ENCODE measurements at places on chromosomes 13 and 19. TPM values are rescaled to one million over a fixed set of nuclear protein-coding genes. Genes with fewer than 3 reads are reported as not detected.

Gene ATP4A
- total RNA-seq: not detected

DNA sequence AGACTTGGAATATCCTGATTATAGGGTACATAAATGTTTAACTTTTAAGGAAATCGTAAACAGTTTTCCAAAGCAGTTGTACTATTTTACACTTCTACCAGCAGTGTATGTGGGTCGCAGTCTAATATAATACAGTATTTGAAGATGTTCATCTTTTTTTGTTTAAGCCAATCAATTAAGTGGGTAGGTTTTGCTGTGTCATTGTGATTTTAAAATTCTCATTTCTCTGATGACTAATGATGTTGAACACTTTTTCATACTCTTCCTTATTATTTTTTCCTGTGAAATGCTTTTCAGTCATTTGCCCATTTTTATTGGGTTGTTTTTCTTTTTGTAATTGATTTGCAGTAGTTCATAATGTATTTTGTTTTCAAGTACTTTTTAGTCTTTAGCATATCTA lies 2689.7 kb downstream of the PCDH9 start:
- no peak for DNase-seq

DNA sequence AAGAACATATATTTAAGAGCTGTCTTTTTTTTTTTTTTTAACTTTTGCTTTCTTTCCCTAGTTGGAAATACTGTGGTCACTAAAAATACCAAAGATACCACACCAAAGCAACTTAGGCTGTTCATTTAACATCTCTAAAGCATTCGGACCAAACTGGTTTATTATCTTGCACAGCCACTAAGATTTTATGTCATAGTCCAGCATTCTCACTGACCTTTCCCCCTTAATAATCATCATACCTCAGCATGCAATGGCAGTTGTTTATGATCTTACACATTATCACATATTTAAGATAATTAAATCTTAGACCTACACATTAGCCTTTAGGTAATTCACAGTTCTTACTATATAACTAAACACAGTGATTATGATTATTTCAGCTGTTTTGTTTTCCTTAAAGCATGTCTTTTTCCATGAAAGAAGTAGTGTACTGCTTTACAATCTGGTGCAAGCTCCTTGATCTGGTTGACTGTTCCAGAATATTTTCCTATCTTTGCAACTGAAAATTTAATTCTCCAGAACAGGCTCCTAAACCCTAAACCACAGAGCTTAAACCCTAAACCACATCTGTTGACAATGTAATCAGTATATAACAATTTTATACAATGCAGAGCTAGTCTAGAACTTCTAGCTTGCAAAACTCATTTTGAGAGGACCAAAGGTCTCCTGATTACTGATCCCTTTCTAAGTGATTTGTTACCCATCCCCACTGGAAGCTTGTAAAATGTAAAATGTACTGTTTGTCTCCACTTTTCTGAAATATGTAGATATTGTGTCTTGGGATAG lies 74.2 kb downstream of the CDK8 start:
- DNase-seq: no peak

Gene PSG3
- not detected for total RNA-seq

GRCh38 chr13:59770451-59770850 lies 393.3 kb downstream of the DIAPH3 start:
- no peak for DNase-seq

DNA sequence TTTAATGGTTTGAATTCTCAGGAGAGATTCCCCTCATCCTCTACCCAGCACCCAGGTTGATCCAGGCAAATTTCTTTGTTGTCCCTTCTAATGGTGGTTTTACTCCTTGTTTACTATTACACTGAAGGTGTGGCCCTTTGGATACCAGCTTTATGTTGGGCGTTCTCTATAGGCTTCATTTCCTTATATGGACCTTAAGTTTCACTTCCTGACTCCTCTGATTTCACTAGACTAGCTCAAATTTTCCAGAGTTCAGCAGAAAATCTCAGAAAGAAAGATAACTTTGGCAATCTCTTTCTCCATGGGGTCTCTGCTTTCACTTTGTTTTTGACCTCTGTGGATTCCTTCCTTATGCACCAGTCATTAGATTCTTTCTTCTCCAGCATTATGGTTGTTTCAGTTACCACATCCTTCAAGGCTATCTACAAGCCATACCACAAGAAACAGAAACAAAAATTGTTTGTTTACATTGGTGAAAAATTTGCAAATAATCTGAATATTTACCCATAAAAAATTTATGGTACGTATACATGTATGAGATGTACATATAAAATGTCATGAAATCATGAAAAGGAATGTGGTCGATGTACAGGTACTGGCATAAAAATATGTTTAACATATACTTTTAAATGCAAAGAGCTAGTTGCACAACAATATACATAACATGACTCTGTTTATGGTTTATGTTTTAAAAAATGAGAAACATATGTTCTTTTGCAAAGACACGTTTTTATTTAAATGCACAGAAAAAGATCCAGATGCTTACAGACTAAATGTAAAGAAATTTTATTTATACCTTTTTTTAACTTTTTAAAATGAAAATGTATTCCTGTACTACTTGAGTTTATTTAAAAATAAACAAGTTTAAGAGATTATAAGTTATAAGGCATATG lies 212.6 kb downstream of the LACC1 start:
- no peak for DNase-seq

All from left ventricle myocardium superior (tissue), 1 donor.